ENCODE measurements at places on chromosomes 3 and 15. TPM values are rescaled to one million over a fixed set of nuclear protein-coding genes. Genes with fewer than 3 reads are reported as not detected.

Gene TGM5
- total RNA-seq, result not detected

Gene P2RY13
- 1.4 TPM for total RNA-seq

Gene SAMMSON
- total RNA-seq, result not detected

Gene C3orf22
- not detected for total RNA-seq

Gene BTLA
- total RNA-seq, result 0.82 TPM

Gene GRK7
- not detected for total RNA-seq

Gene SCAANT1
- not detected for total RNA-seq

Gene SERPINI2
- not detected for total RNA-seq

Gene MUC20
- total RNA-seq, result 117 TPM

Gene GOLGA8A
- total RNA-seq, result 53.8 TPM

DNA sequence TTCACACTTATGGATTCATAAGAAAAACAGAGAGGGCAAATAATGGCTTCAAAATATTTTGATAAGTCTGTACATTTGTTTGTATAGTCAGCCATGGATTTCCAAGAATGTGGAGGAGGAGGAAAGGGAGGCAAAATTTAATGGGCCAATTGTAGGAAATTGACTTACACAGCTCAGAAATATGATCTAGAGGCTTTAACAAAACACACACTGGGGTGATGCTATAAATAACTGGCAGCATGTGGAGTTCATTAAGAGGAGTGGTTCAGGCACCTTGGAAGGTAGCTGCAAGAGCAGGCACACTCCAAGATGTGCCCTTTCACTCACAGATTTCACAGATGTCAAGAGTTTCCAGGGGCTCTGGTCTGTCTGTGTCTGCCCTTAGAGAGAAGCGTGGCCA is 193.4 kb upstream of the RASGRP1 start:
- no peak for DNase-seq

- no peak for DNase-seq
These were observed 28.2 kb upstream of the USP3 start for GRCh38 chr15:63476229-63476632.

DNA sequence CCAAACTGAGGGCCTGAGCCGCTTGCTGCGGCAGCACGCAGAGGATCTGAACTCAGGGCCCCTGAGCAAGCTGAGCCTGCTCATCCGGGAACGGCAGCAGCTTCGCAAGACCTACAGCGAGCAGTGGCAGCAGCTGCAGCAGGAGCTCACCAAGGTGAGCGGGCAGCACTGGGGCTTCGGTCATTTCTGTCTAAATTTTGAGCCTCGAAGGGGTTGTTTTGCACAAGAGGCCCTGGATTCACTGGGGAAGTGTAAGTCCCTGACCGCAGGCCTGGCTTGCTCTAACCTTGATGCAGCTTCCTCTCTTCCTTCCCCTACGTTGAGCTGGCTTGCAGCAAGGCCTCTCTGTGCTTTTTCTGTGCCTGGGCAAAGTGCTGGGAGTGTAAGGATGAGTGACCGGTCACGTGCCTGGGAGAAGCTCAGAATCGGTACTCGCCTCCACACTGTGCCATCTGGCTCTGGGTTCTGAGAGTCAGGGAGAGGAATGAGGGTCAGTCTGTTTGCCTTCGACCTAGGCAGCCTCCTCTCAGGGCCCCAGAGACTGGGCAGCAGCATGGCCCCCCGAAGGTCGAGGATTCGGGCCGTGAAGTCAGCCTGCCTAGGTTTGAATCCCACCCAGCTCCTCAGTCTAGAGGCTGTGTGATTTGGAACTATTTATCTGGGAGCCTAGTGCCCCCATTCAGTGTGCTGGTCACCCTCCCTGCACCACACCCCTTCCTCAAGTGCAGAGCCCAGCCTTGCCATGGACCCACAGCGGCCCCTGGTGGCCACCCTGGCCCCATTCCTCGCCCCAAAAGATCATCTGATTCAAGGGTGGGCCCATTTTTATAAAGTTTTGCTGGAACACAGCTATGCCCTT is 1.4 kb downstream of the FES start:
- peak; percentile 81 for DNase-seq

- no peak for DNase-seq
These were observed 80.9 kb downstream of the RAP2B start for GRCh38 chr3:153242896-153243295.

GRCh38 chr3:53885239-53885638 is 3.3 kb upstream of the ACTR8 start:
- DNase-seq, result no peak

DNA sequence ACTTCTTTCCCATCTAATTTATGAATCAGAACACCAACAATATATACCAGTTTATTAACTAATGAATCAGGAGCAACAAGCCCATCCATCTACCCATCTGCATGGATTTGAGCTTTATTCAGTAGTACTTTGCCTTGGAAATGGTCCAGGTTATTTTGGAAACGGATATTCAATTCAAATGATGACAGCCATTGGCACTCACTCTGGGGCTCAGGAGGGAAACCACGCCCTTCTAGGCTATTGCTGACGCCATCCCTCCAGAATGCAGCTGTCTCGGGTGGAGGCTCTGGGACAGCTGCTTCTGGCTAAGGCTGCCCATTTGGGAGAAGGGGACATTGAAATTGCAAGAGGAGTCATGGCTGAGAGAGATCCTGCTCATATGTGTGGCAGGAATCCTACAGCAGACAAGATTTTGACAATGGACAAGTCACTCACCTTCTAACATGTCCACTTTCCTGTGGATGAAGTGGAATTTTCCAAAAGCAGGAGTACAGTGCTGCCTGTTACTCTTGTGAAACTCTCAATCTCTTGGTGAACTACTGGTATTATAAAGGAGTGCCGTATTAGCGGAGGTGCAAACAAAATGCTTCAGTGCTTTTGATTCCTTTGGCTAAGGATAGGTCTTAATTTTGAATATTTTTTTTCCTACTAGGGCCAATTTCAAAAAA is 29.3 kb upstream of the TRAK1 start:
- peak; percentile 72 for DNase-seq

GRCh38 chr3:141405591-141405990 is 37.3 kb downstream of the ZBTB38 start:
- no peak for DNase-seq

- DNase-seq, result peak; percentile 67
These were observed 37.5 kb upstream of the IQSEC1 start for GRCh38 chr3:13110678-13111116.

- DNase-seq, result no peak
These were observed 66.9 kb downstream of the TLE3 start for GRCh38 chr15:70030851-70031250.

- no peak for DNase-seq
These were observed 102.0 kb upstream of the PLXNA1 start for GRCh38 chr3:126880901-126881300.

DNA sequence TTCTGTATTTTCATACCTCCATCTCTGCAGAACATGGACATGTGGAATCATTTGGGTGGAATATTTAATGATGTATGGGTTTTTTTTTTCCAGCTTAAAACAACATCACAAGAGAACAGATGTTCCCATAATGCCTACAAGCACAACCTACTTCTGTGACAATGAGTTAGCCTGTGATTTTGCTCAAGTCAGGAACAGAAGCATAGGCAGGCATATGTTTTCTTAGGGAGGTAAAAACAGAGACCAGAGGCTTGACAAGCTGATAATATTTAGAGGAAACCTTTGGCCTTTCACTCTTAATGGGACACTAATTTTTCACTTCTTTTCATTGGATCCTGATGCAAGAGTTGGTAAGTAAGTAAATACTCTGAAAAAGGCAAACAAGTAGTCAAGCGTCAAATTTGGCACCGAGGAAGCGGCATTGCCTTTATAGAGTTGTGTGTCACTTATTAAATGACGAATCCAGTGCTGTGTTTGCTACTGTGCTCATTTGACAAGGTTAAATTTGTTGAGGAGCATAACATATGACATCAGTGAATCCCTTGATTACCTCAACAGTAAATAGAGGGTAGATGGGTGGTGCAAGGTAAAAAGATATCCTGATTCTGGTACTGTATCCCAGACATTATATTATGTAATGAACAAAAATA is 66.7 kb upstream of the RBMS3 start:
- DNase-seq, result no peak

DNA sequence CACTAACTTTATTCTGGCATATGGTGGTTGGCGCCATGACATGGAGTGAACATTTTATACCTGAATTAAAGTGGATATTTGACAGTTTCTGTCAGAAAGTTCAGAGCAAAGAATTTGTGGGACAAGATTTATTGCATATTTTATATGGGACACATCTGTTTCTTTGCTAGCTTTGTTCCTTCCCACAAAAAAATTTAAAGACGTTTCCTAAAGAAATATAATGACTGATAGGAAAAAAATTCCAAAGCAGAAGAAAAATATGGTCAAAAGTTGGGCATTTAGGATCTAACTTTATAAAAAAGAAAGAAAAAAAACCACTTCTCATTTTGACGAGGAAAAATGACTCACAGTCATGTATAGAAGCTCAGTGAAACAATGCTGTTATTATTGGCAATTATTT is 101.6 kb downstream of the GREM1 start:
- no peak for DNase-seq

DNA sequence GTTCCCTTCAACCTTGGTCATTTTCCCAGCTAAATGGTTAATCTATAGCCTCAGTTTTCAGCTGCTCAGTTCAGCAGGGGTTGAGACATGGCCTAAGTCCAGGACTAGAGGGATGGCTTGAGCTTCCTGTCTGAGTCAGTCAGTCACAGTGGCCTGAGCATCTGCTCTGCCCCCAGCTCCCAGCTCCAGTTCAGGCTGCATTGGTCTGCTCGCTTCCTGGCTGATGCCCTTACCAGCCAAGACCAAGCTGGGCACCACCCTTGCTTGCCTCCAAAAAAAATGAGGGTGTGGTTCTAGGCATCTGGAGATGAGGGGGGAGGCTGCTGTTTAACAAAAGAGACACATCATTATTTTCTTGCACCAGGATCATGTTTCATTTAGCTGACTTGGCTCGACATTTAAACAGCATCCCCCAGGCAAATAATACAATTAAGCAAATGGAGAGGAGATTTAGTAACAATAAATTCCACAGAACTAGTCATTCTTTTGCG is 70.7 kb downstream of the WNT5A start:
- no peak for DNase-seq

DNA sequence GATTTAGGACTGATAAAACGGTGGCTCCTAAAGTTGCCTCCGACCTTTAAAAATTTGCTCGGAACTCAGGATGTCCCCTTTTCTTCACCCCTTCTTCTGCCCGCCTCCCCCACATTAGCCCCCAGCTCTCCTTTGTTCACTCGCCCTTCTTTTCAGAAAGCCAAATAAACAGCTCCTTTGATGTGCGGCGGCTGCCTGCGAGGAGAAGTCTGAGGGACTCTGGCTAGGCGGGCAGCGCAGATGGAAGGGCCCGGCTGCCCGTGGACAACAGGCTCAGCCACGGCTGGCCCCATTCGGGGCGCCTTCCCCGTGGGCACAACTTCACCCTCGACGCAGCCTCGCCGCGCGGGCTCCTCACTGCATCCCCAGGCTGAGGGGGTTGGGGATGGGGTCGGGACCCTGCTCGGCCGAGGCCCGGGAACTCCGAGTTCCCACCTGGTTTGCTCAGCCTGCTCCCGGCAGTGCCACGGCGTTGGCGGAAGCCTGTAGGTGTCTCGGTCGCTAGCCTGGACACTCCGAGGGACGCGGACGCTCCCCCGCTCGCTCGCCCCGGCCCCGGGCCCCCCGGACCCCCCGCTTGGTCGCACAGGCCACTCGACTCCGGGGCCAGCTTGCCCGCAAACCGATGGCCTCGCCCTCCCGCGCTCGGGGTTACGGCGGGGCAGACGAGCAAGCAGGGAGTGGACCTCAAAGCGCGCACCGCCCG is 897 bp upstream of the TLE3 start:
- DNase-seq, result peak; percentile 67

- DNase-seq, result no peak
These were observed 60.3 kb upstream of the MBNL1 start for GRCh38 chr3:152208439-152208838.

GRCh38 chr3:108099679-108100428 is 9.0 kb upstream of the CD47 start:
- DNase-seq, result no peak

DNA sequence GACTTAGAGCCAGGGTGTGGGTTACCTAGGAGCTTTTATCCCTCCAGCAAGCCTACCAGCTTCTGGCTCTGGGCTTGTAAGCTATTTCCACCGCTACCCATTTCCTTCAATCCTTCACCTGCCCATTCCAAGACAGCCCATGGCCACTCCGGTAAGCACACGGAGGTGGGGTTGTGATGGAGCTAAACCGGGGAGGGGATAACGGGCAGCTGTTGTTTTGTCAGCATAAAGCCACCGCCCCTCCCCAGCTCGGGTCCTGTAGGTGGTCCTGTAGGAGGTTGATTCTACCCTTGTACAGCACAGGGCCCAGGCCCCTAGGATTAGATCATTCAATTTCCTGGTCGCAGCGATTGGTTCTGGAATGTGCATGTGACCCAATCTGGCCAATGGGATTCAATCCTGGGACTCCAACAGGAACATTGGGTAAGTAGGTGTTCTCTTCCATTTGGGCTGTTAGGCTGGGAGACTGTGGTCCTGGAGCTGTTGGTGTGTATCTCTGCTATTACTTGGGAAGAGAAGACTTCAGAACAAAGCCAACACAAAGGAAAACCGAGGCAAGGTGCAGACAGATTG is 150.6 kb downstream of the RAB11A start:
- DNase-seq, result no peak

GRCh38 chr3:152071924-152072323 is 196.8 kb upstream of the MBNL1 start:
- no peak for DNase-seq

DNA sequence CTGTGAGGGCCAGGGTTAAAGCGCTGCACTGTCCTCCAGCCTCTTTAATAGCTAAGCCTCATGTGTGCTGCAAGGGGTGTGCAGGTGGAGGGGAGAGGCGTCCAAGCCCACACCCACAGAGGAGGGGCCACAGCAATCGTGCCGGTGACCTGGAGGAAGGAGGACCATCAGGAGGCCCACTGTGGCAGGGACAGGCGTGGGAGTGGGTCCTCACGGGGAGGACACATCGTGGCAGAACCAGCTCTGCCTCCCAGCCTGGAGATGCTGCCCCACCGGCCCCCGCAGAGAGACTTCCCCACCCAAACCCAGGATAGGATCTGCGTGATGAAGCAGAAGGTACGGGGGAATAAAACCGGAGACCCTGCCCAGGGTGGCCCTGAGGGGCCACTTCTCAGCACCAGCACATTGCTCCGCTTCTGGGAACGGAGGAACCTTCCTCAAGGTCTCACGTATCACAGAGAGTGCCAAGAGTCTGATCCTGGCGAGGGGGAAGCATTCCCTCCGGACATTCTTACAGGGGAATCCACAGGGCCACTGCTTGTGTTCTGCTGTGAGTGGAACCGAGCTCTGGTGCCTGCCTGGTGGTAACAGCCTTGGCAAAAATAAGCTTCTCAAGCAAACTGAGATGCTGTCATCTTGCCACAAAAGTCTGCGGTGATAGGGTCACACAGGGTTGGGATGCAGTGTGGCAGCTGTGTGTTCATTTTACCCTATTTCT is 199.8 kb downstream of the XXYLT1 start:
- DNase-seq, result peak; percentile 5

DNA sequence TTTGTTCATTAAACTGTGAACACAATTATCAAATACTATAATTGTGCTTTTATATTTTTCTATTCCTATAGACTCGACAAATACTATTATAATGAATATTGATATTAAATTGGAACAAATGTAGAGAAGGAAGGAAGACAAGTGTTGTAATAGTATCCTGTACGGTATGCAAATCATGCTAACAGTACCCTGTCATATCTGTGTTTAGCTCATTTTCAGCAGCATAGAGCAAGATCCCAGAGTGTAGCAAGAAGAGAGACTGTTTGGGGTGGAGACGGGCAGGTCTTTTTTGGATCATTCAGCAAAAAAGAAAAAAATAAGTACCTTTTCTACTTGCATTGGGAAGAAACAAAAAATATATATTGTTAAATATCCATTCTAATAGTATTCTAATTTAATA is 224.1 kb downstream of the TPRG1 start:
- no peak for DNase-seq

- no peak for DNase-seq
These were observed 311.2 kb downstream of the DOCK3 start for GRCh38 chr3:50985893-50986292.

All from transverse colon (tissue), 4 donors.